ENCODE measurements at places on chromosomes 3 and 15. TPM values are rescaled to one million over a fixed set of nuclear protein-coding genes. Genes with fewer than 3 reads are reported as not detected.

- H3K4me3 ChIP-seq, result no peak overlapping the region
- H3K27ac ChIP-seq, result no peak overlapping the region
- H3K36me3 ChIP-seq, result no peaks in the 10 kb centered on the region
- H3K4me1 ChIP-seq, result no peaks in the 10 kb centered on the region
These were observed 29.0 kb upstream of the ZNF710 start for GRCh38 chr15:89972085-89972484.

GRCh38 chr15:65209701-65210643 lies 1.3 kb downstream of the CILP start:
- DNase-seq, result no peak
- H3K4me3 ChIP-seq, result no peak overlapping the region
- H3K27ac ChIP-seq, result peak overlapping the region; percentile 53
- H3K36me3 ChIP-seq, result no peaks in the 10 kb centered on the region
- H3K27me3 ChIP-seq, result peaks cover 15% of the 10 kb centered on the region

DNA sequence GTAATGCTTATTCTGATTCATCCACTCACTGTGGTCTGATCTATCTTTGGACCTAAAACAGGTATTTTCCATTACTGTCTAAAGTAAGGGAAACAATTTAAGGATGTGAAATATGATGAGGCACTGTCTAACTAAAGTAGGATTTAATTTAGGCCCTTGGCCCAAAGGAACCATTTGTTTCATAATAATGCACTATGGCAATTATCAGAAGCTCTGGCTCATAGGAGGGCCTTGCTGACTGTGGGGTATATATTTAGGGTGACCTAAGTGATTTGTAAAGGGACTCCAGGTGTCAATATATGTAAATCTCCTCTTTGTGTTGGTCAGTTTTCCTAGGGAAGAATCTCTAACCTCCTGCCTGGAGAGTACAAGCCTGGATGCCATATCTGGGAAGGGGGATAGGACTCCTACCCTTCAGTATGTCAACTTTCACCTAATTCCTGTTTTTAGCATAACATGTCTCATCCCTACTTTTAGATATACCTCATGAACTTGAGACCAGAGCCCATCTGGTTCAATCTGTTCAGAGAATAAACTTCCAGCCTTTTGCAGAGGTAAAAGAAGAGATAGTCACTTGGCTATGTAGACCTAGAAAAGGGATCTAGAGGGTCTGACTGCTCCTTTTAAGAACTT lies 20.1 kb downstream of the DET1 start:
- no peak overlapping the region for H3K4me3 ChIP-seq
- no peaks in the 10 kb centered on the region for H3K27me3 ChIP-seq
- H3K27ac ChIP-seq, result no peak overlapping the region
- DNase-seq, result no peak
- H3K36me3 ChIP-seq, result peaks cover 41% of the 10 kb centered on the region

DNA sequence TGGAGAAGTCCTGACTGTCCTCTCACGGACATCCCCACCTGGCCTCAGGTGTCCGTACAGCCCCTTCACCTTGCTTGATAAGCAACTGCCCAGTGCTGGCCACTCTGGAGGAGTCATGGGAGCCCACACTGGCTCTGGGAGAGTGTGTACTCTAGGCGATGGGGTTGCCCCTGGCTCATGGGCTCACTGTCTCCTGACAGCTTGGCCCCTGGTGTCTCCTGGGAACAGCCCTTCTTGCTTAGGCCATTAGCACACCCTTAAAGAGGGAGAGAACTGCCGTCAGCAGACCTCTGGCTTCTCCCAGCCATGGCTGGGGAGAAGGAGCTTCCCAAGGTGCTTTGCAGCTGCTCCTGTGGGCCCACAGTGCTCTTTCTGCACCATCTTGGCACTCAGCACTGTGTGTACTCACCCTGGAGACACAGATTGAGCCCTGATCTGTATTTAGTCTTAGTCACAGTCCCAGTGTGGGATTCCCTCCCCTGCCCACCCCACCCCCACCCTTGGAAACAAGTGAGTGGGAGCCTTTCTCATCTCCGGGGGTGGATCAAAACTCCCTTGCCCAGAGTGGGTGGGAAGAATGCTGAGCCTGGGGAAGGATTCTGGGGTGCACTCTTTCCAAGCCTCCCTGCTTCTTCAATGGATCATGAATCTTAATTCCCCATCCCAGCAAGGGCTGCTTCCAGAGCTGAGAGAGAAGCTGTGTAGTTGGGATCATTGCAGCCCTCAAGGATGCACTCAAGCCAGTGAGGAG lies 83.5 kb upstream of the ADPGK start:
- peaks cover 11% of the 10 kb centered on the region for H3K27me3 ChIP-seq
- no peaks in the 10 kb centered on the region for H3K4me1 ChIP-seq
- H3K4me3 ChIP-seq, result no peak overlapping the region

DNA sequence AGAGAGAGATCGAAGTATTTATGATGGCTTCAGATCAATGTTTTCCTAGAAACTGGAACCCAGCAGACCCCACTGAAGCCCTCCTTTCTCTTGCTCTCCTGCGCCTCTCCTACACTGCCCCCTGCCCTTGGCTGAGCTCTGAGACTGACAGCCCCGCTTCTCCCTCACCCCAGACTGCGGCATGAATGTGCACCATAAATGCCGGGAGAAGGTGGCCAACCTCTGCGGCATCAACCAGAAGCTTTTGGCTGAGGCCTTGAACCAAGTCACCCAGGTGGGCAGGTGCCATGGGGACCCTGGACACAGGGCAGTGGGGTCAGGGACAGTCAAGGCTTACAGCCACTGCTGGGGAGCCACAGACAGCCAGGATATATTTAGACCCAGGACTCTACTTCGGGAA lies 23.7 kb downstream of the PRKCD start:
- no peak overlapping the region for H3K27ac ChIP-seq
- no peak overlapping the region for H3K4me3 ChIP-seq
- no peak for DNase-seq
- H3K27me3 ChIP-seq, result no peaks in the 10 kb centered on the region

- no peak overlapping the region for H3K4me3 ChIP-seq
- no peak for DNase-seq
- H3K27ac ChIP-seq, result no peak overlapping the region
- H3K4me1 ChIP-seq, result no peaks in the 10 kb centered on the region
- peaks cover 2% of the 10 kb centered on the region for H3K36me3 ChIP-seq
These were observed 153.9 kb downstream of the BBX start for GRCh38 chr3:107676469-107677309.

The TRIM71 gene
- 61.3 TPM for total RNA-seq

The AHSG gene
- total RNA-seq, result 0.27 TPM

The SNTN gene
- total RNA-seq, result not detected

Data from progenitor cell of endocrine pancreas (in vitro differentiated cells).